Lower lobe of right lung (tissue), 2 donors: ENCODE measurements at places on chromosomes 5 and 9. TPM values are rescaled to one million over a fixed set of nuclear protein-coding genes. Genes with fewer than 3 reads are reported as not detected.

GRCh38 chr9:84874596-84874995 is 205.1 kb downstream of the NTRK2 start:
- no peak for DNase-seq

DNA sequence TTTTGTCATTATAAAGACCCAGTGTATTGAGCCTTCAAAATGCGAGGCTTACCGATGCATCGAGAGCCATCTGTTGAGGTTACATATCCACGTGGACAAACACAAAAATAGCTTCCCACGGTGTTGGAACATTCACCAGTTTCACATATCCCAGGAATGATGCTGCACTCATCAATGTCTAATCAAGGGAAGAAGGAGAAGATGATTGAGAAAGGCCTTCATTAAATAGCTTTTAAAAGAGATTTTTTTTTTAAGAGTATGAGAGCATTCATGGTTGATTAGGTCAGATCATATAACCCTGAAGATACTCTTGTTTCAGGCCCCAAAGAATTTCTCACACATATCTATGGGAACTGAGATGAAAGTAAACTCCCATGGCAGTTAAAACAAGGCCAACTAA is 129.4 kb downstream of the FBN2 start:
- no peak for DNase-seq

DNA sequence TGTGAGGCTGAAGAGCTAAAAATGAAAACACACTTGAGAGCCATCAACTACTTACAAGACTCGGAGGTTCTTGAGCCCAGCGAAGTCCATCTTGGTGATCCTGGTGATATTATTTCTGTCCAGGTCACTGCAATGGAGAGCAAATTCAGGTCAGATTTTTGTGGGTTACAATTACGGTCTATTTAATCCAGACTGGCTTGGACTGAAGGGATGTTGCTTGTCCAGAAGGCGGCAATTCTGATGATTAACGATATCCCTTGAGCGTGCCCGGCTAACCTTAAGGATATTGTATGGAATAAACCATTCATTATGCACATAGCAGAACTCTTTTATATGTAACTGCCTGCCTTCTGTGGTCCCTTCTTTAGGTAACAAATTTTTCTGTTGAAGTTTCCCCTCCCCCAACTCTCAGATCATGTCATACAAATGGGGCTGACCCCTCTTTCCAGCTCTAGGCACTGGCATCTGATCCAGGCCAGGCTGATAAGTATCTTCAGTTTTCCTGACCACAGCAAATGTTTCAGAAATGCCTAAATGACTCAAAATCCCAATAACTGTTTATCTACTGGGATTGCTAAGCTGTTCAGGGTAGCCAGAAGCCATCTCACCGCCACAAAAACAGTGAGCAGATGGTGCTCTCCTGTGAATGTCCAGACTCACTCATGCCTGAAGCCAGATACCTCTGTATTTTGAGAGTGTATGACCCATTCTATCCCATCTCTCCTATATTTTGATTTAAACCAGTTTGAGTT is 49.4 kb downstream of the SLIT3 start:
- no peak for DNase-seq

DNA sequence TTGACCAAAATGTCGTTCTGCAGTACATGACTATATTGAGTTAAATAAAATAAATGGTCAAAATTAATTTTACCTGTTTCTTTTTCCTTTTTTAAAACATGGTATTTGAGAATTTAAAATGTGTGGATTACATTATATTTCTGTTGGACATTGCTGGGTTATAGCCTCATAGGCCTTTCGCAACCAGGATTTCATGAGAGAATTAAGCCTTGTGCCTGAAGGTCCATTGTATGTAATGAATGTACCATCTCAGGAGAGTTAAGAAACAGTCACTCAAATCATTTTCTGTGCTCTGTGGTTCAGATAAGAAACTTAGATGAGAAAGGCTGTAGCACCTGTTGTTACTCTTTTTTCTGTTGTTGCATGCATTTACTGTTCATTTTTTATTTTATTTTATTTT is 103.5 kb downstream of the ANGPTL2 start:
- no peak for DNase-seq

Gene GFRA3
- total RNA-seq: 0.53 TPM
